ENCODE measurements at places on chromosomes 1 and 21.

GRCh38 chr1:87115317-87115890 lies 201.0 kb downstream of the HS2ST1 start:
- no peak for DNase-seq

GRCh38 chr1:35556484-35557117 lies 602 bp downstream of the KIAA0319L start:
- DNase-seq = no peak

DNA sequence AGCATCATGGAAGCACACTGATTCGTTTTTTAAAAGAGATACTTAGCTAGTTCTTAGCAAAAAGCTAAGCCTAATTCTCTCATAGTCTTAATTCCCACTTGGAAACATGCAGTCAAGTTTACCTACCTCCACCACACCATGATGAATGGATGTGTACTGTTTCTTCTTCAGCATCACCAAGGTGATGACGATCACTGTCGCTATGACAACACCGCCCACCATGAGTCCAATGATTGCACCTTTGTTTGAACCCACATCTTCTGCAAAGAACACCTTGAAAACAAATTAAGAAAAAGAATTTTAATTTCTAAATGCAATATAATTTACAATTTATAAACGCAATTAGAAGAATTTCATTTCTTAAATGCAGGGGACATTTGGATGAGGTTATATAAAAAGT lies 156.8 kb downstream of the GABPA start:
- no peak for DNase-seq

DNA sequence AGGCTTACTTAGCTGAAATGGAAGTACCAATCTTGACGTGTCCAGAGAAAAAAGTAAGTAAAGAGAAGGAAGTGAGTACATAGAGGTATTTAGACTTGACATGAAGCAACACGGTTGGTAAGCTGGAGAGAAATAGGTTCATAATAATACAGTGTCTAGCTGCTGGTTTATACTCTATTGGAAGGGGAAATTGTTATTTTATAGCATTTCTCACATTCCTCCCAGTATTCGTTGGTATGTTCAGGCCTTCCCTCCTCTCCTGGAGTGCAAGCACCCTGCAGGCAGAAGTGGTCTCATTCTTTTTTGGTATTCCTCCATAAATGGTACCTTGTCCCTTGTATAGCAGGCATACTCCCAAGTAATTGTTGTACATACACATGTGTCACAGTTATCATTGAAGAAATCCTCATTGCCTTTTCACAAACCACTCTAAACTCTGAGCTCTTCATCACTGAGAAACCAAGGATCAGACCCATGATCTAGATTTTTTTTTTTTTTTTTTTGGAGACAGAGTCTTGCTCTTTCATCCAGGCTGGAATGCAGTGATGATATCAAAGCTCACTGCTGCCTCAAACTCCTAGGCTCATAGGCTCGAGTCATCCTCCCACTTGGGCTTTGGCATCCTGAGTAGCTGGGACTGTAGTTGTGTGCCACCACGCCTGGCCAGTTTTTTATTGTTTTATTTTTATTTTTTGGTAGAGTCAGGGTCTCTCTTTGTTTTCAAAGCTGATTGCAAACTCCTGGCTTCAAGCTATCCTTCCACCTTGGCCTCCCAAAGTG lies 9.8 kb upstream of the IPO9 start:
- no peak for DNase-seq

- DNase-seq = no peak
These were observed 145.2 kb downstream of the TNR start for GRCh38 chr1:175597969-175598765.

- peak; percentile 47 for DNase-seq
These were observed 46.7 kb upstream of the CXADR start for GRCh38 chr21:17466166-17466565.

DNA sequence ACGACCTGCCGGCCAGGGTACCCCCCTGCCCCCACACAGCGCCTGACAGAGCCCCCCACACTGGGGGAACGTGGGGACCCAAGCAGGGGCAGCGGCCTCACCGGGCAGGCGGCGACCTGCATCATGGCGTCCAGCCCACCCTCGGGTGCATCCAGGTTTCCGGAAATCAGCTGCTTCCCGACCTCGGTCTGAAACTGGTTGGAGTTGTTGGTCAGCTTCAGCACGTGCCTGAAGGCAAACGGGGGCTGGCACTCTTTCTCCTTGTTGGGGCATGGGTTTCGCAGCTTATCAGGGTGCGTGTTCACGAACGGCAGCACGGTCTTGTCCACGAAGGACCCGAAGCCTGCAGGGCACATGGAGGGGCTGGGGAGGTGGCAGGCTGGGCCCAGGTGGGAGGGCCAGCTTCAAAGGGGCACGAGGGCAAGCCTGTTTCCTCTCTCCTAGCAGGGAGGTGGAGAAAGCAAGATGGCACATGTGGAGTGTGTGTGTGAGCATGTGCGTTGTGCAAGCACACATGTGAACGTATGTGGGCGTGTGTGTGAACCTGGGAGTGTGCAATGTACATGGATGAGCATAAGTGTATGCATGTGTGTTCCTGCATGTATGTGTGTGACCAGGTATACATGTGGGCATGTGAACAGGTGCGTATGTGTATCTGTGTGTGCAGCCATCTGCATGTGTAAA lies 19.2 kb downstream of the ITGB2 start:
- DNase-seq = no peak

DNA sequence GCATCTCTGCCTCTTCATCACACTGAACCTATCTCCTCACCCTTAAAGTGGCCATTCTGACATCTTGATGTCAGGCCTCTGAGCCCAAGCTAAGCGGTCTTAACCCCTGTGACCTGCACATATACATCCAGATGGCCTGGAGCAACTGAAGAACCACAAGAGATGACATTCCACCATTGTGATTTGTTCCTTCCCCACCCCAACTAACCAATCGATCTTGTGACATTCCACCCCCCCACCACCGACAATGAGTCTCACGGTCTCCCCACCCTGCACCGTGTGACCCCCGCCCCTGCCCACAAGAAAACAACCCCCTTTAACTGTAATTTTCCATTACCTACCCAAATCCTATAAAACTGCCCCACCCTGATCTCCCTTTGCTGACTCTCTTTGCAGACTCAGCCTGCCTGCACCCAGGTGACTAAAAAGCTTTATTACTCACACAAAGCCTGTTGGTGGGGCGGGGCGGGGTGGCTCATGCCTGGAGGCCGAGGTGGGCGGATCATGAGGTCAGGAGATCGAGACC lies 21.0 kb upstream of the PINK1 start:
- DNase-seq = no peak

GRCh38 chr1:111334169-111334568 lies 43.5 kb downstream of the CHIA start:
- peak; percentile 16 for DNase-seq

DNA sequence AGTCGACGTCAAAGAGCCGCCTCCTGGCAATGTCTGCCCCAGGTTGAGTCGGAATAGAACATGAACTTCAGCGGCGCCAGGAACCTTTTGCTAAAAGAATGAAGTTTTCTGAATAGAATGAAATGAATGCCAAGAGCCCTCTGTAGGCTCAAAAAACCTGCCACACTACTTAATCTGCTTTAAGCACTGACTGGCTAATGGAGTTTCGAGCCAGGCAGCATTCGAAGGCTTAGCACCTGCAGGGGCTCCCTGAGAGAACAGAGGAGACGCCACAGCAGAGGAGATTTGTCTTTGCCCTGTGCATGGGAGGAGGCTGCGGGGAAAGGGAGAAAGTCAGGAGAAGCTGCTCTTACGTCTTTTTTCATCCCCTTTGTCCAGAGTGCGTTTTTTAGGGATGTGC lies 641.7 kb downstream of the AJAP1 start:
- DNase-seq = no peak

GRCh38 chr1:211695135-211695816 lies 19.9 kb upstream of the NEK2 start:
- no peak for DNase-seq
